ENCODE measurements at places on chromosomes 5 and 9.

- peak; percentile 76 for DNase-seq
Measured at GRCh38 chr5:36875790-36876298, 725 bp upstream of the NIPBL start.

DNA sequence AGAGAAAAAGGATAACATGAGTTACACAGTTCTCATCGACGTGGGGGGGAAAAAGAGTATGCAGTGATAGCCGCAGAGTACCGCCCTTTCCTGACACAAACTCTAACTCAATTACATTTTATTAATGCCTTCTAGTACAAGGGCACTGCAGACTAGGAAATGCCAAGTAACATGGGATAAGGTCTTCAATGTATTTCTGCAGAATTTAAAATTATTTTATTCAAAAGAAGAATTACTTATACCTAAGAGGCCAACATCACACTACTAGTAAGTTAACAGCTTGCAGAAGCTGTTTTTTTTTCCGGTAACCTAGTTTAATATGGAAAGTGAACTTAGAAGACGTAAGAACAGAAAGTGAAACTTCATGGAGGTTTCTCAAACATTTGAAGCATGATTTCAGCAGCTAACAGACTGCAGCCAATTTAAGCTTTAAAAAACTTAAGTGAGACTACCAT lies 3.9 kb downstream of the SETX start:
- DNase-seq: no peak

GRCh38 chr5:33769196-33769595 lies 122.6 kb downstream of the ADAMTS12 start:
- no peak for DNase-seq

DNA sequence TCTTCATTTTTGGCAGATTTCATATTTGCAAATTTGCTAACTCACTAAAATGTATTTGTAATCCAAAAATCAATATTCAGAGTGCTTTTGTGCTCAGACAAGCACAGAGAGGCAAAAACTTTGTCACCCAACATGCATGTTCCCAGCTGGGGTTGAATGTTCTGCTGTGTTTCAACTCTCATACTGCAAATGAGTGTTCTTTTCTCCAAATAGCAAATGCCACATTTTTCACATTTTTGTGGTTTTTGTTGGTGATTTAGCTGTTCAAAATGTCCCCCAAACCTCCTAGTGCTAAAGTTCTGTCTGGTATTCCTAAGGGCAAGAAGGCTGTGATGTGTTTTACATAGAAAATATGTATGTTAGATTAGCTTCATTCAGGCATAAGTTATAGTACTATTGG lies 87.3 kb upstream of the PCSK5 start:
- peak; percentile 48 for DNase-seq

DNA sequence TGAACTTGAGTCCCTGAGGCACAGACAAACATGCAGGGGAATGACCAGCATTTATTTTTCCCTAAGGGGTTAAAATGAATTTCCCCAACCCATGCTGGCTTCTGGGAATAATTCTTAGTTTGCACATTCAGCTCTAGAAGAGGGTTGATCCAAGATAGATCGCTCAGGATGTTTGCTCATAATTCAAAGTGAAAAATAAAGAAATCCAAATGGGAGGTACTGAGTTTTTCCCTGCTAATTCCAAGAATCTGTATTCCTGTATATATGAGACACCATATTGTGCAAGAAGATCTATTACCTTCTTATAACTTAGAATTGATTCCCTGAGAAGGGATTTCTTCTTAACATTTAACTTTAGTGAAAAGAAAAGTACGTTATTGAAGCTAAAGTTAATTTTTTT lies 96.2 kb downstream of the VCAN start:
- DNase-seq: peak; percentile 74

- DNase-seq: peak; percentile 66
Measured at GRCh38 chr5:14178671-14179211, 35.6 kb downstream of the TRIO start.

- peak; percentile 8 for DNase-seq
Measured at GRCh38 chr5:106545325-106545724, 1125.4 kb downstream of the EFNA5 start.

DNA sequence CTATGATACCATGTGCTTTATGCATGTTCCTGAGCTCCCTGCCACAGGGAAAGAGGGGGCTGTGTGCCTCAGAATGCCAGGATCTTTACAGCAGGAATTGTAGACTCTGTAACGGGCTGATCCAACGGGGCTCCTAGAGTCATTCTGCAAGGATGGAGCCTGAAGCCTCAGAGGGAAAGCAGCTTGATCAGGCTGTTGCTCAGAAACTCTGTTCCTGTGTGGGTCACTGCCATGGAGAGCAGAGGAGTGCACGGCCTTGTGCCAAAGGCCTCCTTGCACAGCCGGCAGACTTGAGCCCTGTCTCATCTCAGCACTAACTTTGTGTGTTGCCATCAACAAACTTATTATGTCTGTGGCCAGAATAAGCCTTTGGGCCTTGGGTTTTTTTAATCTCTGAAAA lies 51.8 kb downstream of the AMBP start:
- DNase-seq: no peak

DNA sequence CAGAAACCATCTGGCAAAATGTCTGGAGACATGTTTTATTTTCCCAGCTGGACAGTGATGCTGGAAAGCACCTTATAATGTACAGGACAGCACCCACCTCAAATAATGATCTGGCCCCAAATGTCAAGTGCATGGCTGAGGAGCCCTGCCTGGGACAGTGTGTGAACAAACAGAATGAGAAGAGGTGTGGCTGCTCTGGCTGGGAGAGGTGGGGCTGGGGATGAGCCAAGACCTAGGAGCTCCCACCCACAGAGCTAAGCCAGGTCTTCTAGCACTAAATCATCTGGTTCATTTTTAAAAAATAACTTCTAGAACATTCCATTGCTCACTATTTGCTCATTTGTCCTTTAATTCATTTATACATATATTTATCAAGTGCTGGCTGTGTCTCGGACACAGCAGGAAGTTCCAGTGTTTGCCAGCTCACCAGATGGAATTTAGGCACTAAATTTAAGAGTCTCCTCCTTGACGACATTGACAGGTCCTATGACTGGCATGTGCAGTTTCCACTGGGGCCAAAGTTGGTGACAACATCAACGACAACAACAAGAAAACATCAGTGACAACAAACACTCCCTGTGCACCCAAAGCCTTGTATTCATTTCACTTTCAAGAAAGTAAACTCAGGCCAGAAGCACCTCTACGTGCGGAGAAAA lies 59.1 kb downstream of the GTF3C4 start:
- DNase-seq: no peak

- peak; percentile 74 for DNase-seq
Measured at GRCh38 chr9:94014066-94014654, 59.0 kb upstream of the BARX1 start.

DNA sequence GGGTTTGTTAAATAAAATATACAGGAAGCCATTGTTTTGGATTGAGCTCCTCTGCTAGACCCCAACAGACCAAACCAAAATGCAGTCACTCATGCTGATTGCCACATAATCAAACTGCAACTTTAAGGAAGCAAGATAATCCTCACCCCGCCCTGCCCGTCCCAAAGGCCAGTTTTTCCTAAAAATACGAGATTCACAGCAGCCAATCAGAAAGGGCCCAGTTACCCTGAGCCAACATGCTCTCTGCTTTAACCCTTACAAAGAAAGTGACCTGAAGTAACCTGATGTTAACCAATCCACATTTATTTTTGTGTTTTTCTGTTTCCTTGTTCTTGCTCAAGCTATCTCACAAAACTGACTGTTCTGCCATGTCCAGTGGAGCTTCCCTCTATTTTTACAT lies 21.5 kb upstream of the RNF20 start:
- no peak for DNase-seq

- DNase-seq: no peak
Measured at GRCh38 chr5:126309860-126310259, 113.3 kb upstream of the GRAMD2B start.

- no peak for DNase-seq
Measured at GRCh38 chr5:10431415-10431814, 10.3 kb upstream of the ROPN1L start.

- DNase-seq: peak; percentile 71
Measured at GRCh38 chr5:17302604-17303003, 85.2 kb downstream of the BASP1 start.

DNA sequence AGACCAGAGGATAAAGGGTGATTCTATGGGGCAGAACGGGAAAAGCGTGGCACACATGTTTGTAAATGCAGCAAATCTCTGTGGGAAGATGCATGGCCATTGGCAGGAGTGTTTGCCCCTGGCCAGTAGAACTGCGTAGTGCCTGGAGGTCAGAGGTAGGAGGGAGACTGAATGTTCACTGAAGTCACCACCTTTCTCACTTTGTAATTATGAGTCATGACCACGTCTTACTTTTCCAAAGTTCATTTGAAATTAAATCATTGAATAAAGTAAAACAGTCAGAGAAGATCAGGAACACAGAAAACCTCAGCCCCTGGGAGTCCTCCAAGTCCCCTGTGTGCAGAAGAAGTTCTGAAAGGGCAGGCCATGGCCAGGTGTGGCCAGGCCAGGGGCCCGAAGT lies 4.6 kb downstream of the PTGES start:
- DNase-seq: no peak

DNA sequence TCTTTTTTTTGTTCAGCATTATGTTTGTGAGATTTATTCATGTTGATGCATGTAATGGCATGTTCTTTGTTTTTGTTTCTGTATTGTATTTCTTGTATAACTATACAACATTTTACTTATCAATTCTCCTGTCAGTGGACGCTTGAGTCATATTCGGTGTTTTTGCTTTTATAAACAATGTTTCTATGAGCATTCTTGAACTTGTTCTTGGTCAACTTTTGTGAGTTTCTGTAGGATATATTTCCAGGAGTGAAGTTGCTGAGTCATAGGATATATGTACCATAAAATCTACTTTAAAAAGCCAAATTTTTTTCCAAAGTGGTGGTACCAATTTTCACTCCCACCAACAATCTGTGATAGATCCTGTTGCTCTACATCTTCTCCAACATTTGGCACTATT lies 104.8 kb downstream of the VCAN start:
- DNase-seq: peak; percentile 56

- peak; percentile 36 for DNase-seq
Measured at GRCh38 chr5:55671975-55672374, 40.1 kb downstream of the SLC38A9 start.

GRCh38 chr5:45847877-45848276 lies 151.7 kb upstream of the HCN1 start:
- no peak for DNase-seq

GRCh38 chr9:109868207-109868606 lies 88.2 kb downstream of the PALM2AKAP2 start:
- DNase-seq: peak; percentile 36

GRCh38 chr5:92963800-92964199 lies 617.2 kb downstream of the NR2F1-AS1 start:
- no peak for DNase-seq

DNA sequence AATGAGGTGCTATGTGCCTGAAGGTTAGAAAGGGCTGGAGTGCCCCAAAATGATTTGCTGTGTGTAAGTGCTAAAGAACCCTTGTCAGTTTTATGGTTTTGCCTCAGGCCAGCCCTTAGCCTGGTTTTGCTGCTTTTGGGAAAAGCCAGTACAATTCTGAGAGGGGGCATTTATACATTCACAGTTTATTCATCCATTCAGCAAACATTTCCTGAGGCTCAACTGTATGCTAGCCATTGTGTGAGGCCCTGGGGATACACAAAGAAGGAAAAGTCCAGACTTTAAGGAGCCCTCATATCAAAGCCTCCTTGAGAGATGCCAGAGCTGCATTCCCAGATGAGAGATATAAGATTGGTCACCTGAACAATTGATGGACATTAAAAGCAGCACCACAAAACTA lies 115.2 kb upstream of the PLCXD3 start:
- no peak for DNase-seq

- DNase-seq: no peak
Measured at GRCh38 chr5:176530983-176531901, 6.0 kb downstream of the RNF44 start.

- no peak for DNase-seq
Measured at GRCh38 chr5:130759061-130759460, 406.0 kb downstream of the HINT1 start.

GRCh38 chr5:154740957-154741356 lies 14.2 kb upstream of the LARP1 start:
- DNase-seq: no peak

DNA sequence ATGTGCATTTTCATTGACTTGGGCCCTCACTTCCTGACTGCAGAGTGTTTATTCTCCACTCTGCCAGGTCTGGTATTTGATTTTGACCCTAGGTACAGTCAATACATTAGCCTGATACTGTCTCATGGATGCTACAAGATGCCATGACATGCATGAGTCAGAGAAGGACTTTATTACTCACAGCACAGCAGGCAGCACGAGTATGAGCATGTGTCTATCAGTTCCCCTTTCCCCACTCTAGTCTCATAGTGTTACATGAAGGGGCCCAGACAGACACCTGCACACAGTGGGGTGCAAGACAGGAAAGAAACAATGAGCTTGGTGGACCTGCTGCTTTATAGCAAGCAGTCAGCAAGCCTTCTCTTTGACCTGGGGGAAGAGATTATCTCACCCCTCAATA lies 19.6 kb downstream of the ITGA2 start:
- no peak for DNase-seq

DNA sequence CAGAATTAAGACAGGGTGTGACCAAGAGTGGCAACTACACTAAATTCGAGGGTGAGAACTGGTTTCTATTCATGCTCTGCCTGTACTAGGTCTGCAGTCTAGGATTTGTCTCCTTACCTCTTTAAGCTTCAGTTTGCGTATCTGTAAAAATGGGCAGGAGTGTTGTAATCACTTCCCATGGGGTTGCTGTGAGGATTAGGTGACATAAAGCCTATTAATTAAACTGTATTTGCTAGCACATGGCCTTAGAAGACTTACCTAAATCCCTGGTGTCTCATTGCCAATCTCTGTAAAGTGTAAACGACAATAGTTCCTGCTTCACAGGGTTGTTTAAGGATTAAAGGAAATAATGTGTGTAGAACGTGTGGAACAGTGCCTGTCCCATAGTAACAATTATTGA lies 193.6 kb downstream of the DRD1 start:
- DNase-seq: no peak

GRCh38 chr9:87387351-87388011 lies 110.2 kb upstream of the DAPK1 start:
- DNase-seq: no peak

DNA sequence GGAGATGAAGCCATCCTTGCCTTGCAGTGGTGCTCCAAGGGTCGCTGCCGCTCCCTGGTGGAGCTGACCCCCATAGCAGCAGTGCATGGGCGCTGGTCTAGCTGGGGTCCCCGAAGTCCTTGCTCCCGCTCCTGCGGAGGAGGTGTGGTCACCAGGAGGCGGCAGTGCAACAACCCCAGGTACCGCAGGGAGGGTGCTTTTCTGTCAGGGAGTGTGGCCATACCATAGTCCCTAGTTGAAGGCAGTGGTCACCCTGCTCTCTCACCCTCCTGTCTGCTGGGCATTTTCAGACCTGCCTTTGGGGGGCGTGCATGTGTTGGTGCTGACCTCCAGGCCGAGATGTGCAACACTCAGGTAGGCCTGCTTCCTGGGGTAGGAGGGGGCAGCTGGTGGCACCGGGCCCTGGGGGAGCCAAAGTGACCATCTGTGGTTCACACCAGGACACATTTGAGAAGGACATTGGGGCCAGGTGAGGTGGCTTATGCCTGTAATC lies 11.2 kb downstream of the ADAMTS13 start:
- DNase-seq: no peak

GRCh38 chr5:111224561-111225345 lies 569 bp downstream of the CAMK4 start:
- DNase-seq: no peak
